Keratinocyte (primary cell): ENCODE measurements at places on chromosomes 5 and 9.

GRCh38 chr5:134149571-134150303 is 27.0 kb downstream of the SKP1 start:
- H3K36me3 ChIP-seq: peaks cover 28% of the 10 kb centered on the region
- no peaks in the 10 kb centered on the region for H3K4me1 ChIP-seq
- H3K27me3 ChIP-seq: no peaks in the 10 kb centered on the region
- no peak for DNase-seq
- no peak overlapping the region for H3K27ac ChIP-seq

GRCh38 chr5:43020399-43020746 is 19.7 kb downstream of the ANXA2R start:
- H3K27ac ChIP-seq: no peak overlapping the region
- H3K27me3 ChIP-seq: no peaks in the 10 kb centered on the region
- peaks cover 6% of the 10 kb centered on the region for H3K4me1 ChIP-seq
- DNase-seq: no peak

GRCh38 chr9:38257626-38258215 is 134.8 kb upstream of the ALDH1B1 start:
- peaks cover 4% of the 10 kb centered on the region for H3K27me3 ChIP-seq
- no peak for DNase-seq
- no peaks in the 10 kb centered on the region for H3K4me1 ChIP-seq
- H3K27ac ChIP-seq: no peak overlapping the region

DNA sequence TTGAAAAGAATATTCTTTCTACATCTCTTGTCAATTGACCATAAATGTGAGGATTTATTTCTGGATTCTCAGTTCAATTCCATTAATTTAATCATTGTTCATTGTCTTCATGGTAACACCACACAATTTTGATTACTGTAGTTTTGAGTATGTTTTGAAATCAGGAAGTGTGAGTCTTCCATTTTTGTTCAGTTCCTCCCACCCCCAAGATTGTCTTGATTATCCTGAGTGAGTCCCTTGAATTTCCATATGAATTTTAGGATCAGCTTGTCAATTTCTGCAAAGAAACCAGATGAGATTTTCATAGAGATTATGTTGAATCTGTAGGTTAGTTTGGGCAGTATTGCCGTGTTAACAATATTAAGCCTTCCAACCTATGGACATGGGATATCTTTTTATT is 9.5 kb downstream of the CYFIP2 start:
- no peaks in the 10 kb centered on the region for H3K27me3 ChIP-seq
- no peaks in the 10 kb centered on the region for H3K36me3 ChIP-seq
- H3K4me3 ChIP-seq: no peak overlapping the region
- no peak for DNase-seq
- H3K27ac ChIP-seq: no peak overlapping the region
- H3K4me1 ChIP-seq: no peaks in the 10 kb centered on the region

- DNase-seq: no peak
- H3K4me3 ChIP-seq: no peak overlapping the region
- H3K27me3 ChIP-seq: no peaks in the 10 kb centered on the region
- no peaks in the 10 kb centered on the region for H3K36me3 ChIP-seq
- no peak overlapping the region for H3K27ac ChIP-seq
Observed at GRCh38 chr5:61319388-61320146, 12.5 kb upstream of the ZSWIM6 start.
